ENCODE measurements at places on chromosomes 16 and 17. TPM values are rescaled to one million over a fixed set of nuclear protein-coding genes. Genes with fewer than 3 reads are reported as not detected.
A peak's percentile ranks its signal among the peaks of the same experiment; 100 is the strongest.

DNA sequence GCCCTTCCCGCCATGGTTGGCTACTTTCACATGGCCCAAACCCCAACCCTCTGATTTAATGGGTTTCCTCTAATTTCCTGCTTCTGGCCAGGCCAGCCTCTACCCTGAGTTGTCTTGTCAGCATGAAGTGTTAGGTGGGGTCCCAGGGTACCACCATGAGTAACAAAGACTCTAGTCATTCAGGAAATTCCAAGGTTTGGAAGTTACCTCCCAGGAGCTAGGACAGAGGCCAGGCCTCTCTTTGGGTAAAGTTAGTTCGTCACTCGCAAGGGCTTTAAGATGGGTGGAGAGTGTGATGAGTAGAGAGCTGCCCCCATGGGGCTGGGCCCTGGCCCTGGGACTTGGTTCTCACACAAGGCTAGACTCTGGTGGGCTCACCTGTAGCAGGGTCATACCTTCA, 54.6 kb downstream of the PLD6 start:
- DNase-seq, result no peak

- no peak for DNase-seq
Observed at GRCh38 chr17:21677126-21677910, 15.0 kb upstream of the KCNJ18 start.

DNA sequence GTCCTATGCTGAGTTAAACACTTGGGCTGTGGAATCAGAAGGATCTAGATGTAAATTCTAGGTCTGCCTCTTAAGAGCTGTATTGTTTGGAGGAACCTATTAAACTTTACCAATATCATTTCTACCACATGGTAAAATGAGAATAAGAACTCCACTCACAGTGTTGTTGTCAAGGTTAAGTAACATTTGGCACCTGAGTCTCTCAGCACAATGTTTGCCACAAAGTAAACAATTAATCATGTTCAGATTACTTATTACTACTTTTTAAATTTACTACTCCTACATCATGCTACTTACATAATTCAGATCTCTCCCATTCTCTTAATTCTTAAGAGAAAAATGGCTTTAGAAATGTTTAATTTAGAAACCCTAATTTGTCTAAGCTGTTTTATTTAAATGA, 305.9 kb downstream of the CA10 start:
- no peak for DNase-seq

GRCh38 chr17:79841369-79842135, 2.3 kb upstream of the CBX4 start:
- no peak for DNase-seq

- DNase-seq, result no peak
Observed at GRCh38 chr17:40909351-40909750, 24.3 kb upstream of the KRT20 start.

DNA sequence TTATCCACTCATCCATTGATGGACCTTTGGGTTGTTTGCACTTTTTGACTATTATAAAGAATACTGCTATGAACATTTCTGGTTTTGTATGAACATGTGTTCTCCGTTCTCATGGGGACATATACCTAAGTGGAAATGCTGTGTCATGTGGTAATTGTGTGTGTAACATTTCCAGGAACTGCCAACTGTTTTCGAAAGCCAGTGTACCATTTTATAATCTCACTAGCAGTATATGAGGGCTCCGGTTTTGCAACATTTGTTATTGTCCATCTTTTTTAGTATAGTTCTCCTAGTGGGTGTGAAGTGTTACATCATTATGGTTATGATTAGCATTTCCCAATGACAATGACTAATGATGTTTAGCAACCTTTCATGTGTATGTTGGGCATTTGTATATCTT, 5.1 kb upstream of the TRIM25 start:
- no peak for DNase-seq

DNA sequence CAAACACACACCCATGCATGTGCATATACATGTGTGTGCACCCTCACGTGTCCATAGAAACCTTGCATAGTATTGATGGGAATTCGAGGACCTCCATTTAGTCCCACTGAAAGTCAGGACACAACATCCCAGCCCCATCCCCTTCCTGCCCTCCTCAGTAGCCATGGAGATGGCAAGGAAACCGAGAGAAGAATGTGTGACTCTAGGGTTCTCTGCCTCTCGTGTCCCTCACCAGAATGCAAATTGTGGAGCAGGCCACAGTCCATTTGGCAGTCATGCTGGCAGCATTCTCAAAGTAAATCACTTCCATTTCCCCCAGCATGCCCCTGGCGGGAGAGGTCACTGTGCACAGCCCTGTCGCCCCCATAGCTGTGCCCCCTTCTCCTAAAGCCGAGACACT, 141.1 kb downstream of the MSI2 start:
- no peak for DNase-seq

DNA sequence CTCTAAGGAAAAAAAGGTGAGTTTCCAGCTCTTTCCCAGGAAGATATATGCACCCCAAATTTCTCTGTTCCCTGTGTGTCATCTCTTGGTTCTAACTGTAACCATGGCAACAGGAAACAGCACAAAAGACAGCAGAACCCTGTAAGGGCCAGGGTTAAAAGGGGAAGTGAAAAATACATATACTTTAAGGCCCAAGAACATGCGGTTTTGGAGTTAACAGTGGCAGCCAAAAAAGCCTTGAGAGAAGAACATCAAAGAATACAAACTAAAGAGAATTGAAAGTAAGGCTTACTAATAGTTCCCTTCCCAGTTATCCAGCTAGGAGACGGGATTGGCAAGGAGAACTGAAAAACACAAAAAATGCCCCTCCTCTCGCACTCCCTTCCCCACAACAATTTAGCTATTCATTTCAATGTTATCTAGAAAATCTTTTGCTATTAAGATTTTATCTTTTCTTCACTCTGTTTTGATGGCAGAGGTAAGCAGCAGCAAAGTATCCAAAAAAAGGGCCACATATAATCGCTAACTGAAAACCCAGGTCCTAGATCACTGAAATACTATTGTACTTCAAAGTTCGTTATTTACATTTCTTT, 1.5 kb downstream of the SPOP start:
- DNase-seq, result no peak

DNA sequence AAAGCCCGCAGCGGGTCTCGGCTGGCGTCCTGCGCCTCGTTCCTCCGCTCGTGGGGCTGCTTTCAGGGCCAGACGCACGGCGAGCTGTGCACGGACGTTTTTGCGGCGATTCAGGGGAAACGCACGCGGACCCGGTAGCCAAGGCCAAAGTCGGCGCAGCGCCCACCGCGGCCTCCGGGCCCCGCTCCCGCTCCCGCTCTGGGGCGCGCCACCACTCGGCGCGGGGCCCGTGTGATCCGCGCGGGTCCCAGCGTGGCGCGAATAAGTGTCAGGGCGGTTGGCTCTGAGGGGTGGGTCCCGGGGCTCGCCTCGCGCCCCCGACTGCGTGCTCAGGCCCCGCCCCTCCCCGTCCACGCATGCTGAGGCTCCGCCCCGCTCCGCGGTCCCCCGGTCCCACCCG, 694 bp upstream of the TBCD start:
- no peak for DNase-seq

GRCh38 chr17:10735251-10735650, 5.4 kb upstream of the TMEM220 start:
- no peak for DNase-seq

- no peak for DNase-seq
Observed at GRCh38 chr17:44758414-44759085, at the start of gene ADAM11. Gene ADAM11 (plus strand): TSS chr17:44758988. CDS start chr17:44759200, 212 bp downstream.

DNA sequence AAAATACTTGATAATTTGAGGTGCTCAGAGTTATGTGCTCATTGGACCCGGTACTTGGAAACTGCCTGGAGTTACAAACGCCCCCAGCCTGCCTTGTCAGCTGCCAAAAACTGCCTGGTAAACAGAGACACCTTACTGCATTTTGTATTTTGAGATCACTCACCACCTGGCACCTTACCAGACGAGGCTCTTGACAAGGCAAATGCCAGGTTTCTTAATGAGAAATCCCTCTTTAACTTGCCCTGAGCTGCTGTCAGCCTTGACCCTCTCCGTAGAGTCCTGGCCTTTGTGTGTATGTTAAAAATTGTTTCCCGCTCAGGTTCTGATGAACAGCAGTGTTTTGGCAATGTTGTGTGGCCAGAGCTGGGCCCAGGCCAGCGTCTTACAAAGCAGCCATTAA, 28.8 kb downstream of the SYT17 start:
- no peak for DNase-seq

DNA sequence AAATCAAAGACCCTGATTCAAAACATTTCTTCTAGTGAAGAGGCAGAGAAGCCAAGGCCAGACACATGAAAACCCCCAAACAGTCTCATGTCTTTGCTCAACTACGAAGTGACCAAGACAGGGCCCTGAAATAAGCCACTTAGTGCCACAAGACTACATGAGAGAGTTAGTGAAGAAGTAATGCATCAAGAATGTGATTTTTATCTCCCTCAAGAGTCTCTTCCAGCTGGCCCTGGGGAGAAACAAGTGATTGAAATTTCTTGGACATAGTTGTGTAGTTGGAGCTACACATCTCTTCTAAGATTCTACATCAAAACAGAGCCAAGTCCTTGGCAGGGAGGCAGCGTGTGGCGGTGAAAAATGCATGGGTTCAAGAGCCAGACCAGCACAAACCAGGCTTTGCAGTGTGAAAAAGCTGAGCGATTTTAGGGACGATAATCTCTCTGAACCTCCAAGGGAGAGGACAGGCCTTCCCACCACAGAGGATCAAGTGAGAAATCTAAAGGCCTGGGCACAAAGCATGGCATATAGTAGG, 30.6 kb downstream of the LYRM1 start:
- DNase-seq, result no peak

- DNase-seq, result no peak
Observed at GRCh38 chr16:87842209-87842869, 27.0 kb downstream of the SLC7A5 start.

- DNase-seq, result no peak
Observed at GRCh38 chr17:65896889-65897288, 295.0 kb downstream of the CEP112 start.

GRCh38 chr17:38364741-38365140, 13.1 kb downstream of the SOCS7 start:
- no peak for DNase-seq

DNA sequence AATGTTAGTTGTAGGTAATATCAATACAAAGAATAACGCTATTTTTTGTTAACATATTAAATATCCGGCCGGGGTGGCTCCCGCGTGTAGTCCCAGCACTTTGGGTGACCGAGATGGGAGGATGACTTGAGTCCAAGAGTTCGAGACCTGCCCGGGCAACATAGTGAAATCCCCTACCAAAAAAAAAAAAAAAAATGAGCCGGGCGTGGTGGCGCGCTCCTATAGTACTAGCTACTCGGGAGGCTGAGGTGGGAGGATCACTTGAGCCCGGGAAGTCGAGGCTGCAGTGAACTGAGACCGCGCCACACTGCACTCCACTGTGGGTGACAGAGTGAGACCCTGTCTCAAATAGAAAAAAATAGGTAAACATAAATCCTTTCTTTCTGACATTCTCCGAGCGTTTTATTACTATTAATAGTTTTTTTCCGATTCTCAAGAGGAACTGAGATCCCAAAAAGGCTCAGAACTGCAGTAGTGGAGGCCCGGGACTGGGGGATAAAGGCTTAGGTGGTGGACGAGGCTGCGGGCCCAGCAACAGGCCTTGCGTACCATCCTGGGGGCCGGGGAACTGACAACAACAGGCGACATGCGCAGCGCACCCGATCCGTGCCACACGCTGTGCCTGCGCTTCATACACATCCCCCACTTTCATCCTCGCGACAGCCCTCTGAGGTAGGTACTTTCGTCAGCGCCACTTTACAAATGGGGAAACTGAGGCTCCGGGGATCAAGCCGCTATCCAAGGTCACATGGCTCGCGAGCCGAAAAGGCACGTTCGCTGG, 919 bp downstream of the N4BP1 start:
- DNase-seq, result no peak

DNA sequence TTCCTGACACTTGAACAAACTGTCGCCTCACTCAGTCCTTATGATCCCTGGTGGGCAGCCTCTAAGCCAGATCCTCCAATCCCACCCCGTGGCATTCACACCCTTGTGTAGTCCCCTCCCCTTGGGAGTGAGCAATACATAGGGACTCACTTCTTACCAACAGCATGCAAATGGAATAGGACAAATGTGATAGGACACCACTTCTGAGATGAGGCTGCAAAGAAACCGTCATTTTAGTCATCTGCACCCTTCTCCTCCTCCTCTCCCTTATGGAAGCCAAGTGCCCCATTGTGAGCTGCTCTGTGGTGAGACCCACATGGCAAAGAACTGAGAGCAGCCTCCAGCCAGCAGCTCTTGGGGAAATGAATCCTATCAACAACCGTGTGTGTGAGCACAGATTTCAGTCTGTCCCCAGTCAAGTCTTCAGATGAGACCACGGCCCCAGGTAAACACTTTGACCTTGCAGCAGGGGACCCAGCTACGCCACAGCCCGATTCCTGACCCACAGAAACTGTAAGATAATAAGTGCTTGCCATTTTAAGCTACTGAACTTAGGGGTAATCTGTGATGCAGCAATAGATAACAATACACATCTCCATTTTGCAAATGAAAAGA, 46.9 kb downstream of the ZFHX3 start:
- DNase-seq, result no peak

- DNase-seq, result no peak
Observed at GRCh38 chr17:47905221-47905733, 9.2 kb downstream of the SP2 start.

GRCh38 chr17:75288770-75289114, 491 bp downstream of the SLC25A19 start:
- no peak for DNase-seq

GRCh38 chr17:36851250-36851649, 86.0 kb upstream of the LHX1 start:
- DNase-seq, result peak; percentile 72

DNA sequence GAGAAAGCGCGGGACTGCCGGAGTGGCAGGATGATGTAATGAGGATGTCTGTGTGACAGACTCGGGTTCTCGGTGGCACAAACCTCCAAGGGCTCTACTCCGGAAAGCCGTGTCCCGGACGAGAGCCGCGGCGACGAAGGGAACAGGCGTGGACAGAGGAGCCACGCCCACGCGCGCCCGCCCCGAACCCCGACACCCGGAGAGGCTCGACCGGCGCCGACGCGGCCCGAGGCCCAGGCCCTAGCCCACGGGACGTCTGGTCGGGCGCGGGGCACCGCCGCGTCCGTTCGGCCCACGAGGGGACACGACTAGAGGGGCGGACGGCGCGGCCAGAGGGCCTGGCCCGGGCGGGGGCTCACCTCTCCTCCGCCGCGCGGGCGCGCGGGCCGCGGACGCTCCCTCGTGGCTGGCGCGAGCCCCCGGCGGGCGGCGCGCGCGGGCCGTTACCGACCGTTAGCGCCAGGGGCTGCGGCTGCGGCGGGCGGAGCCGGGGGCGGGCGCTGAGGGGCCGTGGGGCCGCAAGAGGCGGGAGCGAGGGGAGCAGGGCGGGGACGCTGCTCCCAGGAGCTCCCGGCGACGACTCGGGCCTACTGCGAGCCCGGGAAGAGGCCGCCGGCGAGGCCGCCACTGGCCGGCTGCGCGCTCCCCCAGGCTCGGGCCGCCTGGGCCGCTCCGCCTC, 2.1 kb upstream of the IRX5 start:
- no peak for DNase-seq

GRCh38 chr17:17506181-17506741, 10.1 kb upstream of the RASD1 start:
- DNase-seq, result no peak

Gene SP2
- 25.6 TPM for total RNA-seq

Gene CBFA2T3
- total RNA-seq, result 13.7 TPM

Gene PNMT
- 2.4 TPM for total RNA-seq

Gene CRHR1
- 0.15 TPM for total RNA-seq

Gene FOXC2
- total RNA-seq, result 14.9 TPM

Gene SOCS1
- total RNA-seq, result 4.8 TPM

Gene MYO15A
- 0.36 TPM for total RNA-seq

Gene EPOP
- total RNA-seq, result 19.9 TPM

Gene GRB7
- total RNA-seq, result 2.8 TPM

Gene CALB2
- total RNA-seq, result 0.59 TPM

Gene PGAP6
- 128 TPM for total RNA-seq

Gene EXOC3L1
- 0.41 TPM for total RNA-seq
